ENCODE measurements at places on chromosomes 13 and 19.

DNA sequence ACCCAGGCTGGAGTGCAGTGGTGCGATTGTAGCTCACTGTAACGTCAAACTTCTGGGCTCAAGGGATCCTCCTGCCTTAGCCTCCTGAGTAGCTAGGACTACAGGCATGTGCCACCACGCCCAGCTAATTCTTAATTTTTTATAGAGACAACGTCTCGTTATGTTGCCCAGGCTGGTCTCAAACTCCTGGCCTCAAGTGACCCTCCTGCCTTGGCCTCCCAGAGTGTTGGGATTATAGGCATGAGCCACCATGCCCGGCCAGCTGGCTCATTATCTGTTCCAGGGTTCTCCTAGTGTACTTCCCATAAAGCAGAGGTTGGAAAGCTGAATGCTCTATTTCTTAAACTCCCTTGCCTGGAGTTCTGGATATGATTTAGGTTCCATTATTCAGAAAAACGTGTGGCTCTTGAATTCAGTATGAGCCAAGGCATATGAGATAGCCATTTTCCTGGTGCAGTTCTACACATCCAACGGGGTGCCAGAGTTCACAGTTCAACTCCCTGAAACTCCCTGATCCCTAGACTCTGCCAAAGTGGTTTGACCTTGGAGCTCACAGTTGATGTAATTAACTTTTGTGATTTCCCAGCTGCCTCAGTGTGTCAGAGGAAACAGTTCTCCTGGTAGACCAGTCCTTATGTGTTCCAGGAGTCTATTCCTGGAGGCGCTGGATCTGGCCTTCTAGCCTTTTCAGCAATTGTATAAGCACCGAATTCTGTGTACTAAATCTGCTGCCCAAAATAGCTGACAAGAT is 21.6 kb downstream of the GPR183 start:
- DNase-seq: no peak

- DNase-seq: no peak
Measured at GRCh38 chr13:48539550-48539949, 6.7 kb upstream of the RCBTB2 start.

DNA sequence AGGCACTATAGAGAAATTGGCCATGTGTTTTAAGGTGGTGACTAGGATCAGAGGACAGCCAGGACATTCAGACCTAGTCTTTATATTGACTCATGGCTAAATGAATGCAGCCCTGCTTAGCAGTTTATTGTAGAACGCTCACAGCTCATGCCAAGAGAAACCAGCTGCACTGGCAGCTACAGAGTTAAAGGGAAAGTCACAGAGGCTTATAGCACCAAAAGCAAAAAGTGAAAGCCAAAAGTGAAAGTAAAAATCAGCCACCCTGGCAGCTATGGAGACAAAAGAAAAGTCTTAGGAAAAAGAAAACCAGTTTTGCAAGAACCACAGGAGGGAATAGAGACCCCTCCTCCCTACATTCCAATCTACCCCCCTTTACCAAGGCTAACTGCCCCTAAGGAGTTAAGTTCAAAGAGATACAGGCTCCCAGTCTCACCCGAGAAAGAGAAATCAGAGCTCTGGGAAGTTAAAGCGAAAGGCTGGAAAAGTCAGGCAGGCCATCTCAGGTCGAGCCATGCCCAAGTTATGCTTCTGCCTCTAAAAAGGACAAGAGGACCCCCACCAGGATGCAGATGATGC is 99.0 kb downstream of the ZNF429 start:
- no peak for DNase-seq

DNA sequence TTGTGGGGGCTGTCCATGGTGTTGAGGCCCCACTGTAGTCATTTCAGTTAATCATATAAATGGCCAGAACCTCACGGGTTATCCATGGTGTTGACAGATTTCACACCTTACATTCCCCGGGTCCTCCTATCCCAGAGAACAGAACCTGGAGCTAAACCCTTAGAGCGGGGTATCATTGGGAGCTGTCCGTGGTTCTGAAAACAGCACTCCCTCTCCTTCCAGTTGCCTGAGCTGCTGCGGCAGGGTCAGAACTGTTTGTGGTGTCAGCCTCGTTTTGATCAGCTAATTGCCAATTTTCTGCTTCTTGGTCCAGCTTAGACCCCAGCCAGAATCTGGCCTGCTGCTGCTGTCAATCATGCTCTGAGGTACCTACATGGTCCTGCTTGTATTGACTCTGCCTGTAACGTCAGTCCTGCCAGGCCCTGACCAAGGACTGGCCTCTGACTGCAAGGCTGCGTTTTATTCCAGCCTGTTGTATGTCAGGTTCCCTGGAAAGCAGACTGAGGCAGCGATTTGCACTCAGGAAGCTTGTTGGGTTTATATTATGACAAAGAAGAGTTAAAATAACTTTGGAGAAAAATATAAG is 55.8 kb upstream of the KCTD15 start:
- no peak for DNase-seq

- DNase-seq: peak; percentile 84
Measured at GRCh38 chr13:27362064-27362751, 62.2 kb upstream of the GTF3A start.

- DNase-seq: no peak
Measured at GRCh38 chr19:13195678-13196077, 45.5 kb downstream of the IER2 start.

- no peak for DNase-seq
Measured at GRCh38 chr19:1609680-1610474, 4.6 kb upstream of the UQCR11 start.

GRCh38 chr19:6233827-6234511 is 45.8 kb downstream of the MLLT1 start:
- DNase-seq: no peak

DNA sequence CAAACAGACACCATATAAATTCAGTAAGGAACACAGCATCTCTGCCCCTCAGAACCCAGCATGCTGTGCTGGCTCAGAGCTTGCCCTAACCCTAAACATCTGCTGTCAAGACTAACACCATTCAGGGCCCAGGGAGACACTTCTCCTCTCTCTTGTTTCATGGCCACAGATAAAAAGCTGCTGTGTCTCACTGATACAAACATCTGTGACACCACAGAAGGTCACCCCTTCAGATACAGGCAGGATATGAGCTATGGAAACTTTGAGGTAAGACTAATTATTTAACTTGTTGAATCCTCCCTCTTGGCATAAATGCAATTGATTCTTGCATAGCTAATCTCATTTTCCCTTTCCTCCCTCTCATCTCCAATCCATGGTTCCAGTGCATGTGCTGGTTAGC is 61.6 kb upstream of the GPR12 start:
- DNase-seq: no peak

GRCh38 chr13:29589967-29590366 is 5.5 kb downstream of the SLC7A1 start:
- DNase-seq: no peak

DNA sequence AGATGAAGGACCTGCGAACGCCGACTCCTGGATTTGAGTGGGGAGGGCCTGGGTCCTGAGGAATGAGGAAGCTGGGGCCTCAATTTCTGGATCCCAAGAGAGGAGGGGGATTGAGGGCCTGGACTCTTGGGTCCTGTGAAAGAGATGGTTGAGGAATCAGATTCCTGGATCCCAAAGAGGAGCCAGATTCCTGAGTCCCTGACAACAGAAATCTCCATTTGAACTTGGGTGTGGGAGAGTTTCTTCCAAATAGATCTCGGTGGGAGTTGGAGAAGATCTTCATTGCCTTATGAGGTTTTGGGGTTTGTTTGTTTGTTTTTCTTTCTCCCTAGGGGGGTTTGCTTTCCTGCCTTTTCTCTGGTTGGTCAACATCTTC is 624 bp downstream of the PSENEN start:
- no peak for DNase-seq

DNA sequence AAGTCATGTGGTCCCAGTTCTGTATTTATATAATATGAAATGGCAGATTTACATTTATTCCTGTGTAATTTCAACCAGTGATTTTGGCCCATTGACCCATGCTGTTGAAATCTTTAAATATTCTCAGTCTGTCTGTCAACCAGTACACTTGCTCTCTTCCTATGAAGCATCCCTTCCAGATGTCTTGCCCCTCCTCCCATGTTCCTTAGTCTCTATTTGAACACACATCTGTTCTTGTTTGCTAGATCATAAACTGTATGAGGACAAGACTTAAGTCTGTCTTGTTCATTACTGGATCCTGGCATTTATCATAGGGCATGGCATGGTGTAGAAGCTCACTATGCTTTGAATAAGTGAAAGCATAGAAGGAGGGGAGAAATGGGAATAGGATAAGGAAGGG is 34.9 kb downstream of the STARD13 start:
- no peak for DNase-seq

DNA sequence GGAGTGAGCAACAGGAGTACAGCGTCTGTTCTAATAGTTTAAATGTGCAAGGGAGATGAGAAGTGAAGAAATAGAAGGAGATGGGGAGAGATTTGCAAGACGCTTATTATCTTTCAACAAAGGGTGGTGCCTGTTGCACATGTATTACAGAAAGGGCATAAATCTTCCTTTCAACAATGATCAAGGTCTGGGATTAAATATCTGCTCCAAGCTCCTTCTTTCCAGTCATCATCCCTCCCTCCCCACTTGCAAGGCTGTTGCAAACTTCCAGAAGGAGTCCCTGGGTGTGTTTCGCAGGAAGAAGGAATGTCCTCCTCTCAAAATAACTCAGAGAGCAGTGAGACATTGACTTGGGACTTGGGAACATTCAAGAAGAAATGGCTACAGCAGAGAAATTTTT is 63.5 kb upstream of the MYCBP2 start:
- no peak for DNase-seq

DNA sequence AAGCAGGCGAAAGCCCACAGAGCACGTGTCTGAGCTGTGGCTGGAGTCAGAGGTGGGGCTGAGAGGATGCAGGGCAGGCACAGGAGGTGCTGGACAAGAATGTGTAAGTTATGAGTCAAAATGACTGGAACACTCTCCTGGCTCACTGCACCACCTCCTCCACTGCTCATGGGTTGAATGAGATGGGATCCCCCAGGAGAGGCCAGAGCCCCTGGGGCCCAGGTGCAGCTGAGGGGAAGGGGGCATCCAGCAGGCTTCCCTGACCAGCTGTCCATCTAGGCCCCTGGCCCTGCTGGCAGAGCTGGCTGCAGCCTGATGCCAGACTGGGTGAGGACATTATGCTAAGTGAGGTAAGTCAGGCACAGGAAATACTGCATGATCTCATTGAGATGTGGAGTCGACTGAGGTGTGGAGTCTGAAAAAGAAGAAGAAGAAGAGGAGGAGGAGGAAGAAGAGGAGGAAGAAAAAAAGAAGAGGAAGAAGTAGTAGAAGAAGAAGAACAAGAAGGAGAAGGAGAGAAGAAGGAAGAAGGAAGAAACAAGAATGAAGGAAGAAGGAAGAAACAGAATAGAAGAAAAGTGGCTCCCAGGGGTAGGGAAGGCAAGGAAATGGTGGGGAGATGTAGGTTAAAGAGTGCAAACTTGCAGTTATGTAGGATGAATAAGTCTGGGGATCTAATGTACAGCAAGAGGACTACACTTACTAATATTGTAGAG is 747.4 kb downstream of the UQCRFS1 start:
- DNase-seq: no peak

DNA sequence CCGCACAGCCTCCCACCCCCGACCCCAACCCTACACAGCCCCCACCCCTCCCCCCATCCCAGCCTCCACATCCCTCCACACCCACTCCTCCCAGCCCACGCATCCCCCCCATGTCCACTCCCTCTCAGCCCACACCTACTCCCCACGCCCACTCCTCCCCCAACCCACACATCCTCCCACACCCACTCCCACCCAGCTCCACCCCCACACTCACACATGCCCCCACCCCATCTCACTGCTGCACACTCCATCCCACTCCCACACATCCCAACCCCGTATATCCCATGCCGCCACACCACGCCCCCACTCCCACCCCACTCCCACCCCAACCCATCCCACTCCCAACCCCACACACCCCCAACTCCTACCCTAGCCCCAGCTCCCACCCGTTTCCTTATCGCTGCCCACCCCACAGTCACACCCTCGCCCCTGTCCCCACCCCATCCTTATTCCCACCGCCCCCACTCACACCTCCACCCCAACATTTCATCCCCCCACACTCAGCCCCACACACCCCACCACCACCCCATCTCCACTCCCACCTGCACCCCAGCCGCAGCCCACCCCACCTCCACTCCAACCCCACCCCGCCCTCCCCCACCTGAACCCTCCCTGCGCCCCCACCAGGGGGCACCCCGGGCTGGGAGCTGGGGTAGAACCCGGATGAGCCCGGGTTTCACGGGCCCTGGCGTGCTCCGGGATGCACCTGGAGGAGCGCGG is 809 bp downstream of the TDRD12 start:
- DNase-seq: no peak

DNA sequence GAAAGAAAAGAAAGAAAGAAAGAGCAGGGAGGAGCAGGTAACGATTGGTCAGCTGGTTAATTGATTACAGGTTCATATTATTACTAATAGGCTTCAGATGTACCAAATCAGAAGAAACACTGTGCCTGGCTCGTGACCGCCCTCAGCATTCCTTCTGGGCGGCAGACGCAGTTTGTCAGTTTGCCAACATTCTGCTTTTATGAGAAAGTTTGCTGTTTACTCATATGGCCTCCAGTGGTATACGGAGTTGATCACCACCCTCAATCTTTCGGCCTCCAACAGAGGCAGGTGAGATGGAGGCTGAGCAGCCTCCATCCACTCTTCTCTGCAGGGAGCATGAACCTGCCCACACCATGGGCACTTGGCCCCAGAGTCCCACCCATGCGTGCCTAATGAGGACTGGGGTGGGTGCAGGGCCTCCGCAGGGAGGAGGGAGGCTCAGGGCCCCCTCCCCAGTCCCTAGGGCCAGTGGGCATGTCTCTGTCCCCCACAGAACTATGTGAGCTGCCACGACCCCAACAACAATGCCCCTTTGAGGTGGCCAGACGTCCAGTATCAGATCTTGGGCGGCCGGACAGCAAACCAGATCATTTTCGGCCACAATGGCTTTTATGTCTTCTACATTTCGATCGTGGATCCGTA is 8.8 kb downstream of the PRR22 start:
- no peak for DNase-seq

GRCh38 chr19:5205381-5205780 is 135.2 kb downstream of the PTPRS start:
- DNase-seq: peak; percentile 23

GRCh38 chr19:32349724-32350470 is 4.5 kb downstream of the ZNF507 start:
- DNase-seq: no peak

- no peak for DNase-seq
Measured at GRCh38 chr19:55118401-55118991, 1.1 kb upstream of the PPP1R12C start.

GRCh38 chr13:63463782-63464610 is 2048.3 kb upstream of the PCDH20 start:
- DNase-seq: no peak

Measured in activated naive CD8-positive, alpha-beta T cell treated with anti-CD3 and anti-CD28 coated beads for 36 hours (primary cell).